ENCODE measurements at places on chromosomes 2 and 18.

GRCh38 chr2:126663184-126663963 lies 7.4 kb downstream of the GYPC start:
- no peak for DNase-seq

GRCh38 chr2:184215745-184216144 lies 382.6 kb upstream of the ZNF804A start:
- no peak for DNase-seq

DNA sequence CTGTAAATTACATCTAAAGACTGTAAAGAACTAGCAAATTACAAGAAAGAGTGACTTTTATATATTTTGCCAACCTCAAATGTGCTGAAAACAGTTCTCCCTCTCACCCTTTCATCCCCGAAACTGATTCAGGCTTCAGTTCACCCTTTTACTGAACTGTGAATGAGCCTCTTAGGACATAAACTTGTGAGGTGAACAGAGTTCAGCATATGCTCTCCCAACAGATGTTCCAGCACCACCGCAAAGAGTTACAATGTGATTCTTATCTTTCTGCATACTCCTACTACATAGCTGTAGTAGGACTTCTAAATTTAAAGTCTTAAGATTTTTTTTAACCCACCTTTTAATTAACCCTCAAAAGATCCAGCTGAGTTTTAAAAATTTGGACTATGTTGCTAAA lies 1.2 kb upstream of the ZCCHC2 start:
- DNase-seq: no peak

DNA sequence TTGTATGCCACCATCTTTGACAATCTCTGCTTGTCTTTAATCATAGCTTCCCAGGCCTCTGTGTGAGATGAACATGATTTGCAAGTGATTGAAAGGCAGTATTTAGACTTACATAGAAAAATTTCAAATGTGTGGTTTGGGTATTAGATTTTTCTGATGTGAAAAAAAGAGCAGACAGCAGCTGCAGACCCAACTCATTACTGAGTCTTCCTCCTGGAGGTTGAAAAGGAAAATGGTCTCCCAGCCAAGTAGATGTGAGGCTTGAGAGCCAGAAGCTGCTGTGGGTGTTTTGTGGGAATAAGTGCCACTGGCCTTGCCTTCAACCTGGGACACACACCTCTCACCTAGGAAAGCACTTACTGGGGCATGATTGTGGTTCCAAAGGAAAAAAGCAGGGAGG lies 92.5 kb downstream of the KCTD18 start:
- DNase-seq: no peak

GRCh38 chr2:39094717-39095363 lies 26.0 kb downstream of the SOS1 start:
- no peak for DNase-seq

GRCh38 chr18:79616651-79617510 lies 62.7 kb upstream of the CTDP1 start:
- DNase-seq: no peak

DNA sequence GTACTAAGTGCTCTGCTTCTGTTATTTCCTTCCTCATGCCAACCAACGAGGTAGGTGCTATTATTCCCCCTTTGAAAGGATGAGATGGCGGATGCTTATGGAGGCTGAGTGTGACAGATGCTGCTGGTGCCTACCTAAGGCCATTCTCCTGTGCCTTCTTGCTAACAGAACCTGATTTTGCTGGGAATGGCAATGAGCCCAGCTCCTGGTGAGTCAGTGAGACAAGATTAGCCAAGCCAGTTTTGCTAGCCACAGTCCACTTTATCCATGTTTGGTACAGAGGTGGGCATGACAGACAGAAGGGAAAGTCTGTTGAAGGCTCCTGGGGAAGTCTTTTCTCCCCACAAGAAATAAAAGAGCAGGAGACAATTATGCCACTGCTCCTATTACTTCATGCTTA lies 43.7 kb upstream of the TMEM163 start:
- DNase-seq: no peak

DNA sequence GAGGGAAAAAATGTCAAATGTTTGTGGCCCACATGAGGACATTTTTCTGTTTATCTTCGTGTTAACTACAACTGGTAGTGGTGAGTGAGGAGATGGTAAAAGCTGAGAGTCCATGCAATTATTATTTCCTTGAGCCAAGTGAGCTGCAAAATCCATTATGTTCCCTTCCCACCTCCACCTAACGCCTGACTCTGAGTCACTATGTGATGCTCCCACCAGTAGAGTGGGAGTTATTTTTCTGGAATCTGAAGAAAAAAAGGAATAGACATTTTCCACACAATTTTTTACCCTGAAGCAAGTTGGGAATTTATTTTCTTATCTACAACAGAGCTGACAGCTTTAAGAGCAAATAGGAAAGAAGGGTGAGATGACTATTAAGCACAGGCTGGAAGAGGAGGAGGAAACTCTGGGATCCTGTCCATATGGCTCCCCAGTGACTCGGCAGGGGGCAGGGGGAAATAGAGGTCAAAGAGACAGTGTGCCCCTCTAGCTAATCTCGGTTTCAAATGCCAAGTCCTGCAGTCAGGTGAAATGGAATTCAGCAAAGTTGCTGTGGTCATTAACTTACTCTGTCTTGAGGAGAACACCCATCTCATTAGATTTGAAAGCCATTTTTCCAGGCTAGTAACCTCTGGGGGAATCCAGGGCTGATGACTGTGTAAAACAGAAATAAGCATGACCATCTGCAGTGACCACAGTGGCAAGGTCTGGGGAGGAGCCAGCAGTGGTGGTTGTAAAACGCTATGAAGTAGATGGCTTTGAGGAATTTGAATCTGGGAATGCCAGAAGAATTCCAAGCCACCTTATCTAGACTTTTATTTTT lies 463.9 kb downstream of the STK39 start:
- DNase-seq: no peak

DNA sequence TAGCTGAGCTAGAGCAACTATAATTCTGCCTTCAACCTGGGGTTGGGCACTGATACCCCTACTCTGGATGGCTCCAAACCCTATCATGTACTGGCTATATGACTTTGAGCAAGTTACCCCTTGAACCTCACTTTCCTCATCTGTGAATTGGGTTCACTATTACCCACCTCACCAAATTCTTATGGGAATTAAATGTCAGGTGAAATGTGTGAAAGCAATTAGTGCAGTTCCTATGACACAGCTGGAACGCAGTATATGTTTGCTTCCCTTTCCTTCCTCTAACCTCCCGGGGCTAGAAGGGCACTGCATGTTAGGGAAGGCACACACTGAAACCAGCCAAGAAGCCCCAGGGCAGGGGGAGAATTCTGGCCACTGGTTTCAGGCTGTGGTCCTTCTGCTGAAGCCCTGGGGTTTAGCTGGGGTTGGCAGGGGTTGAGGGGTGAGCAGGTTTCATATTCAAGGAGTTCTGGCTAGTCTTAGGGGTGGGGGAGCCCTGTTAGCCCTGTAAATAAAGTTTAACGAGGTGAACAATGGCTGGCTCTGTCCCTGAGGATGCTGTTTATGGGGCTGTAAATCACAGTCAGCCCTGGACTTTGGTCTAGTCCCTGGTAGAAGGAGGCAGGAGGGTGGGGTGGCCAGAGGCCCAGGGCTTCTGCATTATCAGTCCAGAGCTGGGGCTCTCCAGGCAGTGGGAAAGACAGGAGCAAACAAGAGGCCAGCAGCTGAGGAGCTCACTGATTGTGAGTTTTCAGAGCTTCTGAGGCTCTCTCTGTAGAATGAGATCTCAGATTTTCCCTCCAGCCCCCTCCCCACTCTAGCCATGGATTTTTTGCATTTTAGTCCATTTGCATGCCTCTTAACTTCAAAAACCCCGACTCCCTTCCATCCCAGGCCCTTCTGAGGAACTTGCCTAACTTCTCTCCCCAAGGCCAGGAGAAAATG lies 8.0 kb downstream of the PKDCC start:
- no peak for DNase-seq

DNA sequence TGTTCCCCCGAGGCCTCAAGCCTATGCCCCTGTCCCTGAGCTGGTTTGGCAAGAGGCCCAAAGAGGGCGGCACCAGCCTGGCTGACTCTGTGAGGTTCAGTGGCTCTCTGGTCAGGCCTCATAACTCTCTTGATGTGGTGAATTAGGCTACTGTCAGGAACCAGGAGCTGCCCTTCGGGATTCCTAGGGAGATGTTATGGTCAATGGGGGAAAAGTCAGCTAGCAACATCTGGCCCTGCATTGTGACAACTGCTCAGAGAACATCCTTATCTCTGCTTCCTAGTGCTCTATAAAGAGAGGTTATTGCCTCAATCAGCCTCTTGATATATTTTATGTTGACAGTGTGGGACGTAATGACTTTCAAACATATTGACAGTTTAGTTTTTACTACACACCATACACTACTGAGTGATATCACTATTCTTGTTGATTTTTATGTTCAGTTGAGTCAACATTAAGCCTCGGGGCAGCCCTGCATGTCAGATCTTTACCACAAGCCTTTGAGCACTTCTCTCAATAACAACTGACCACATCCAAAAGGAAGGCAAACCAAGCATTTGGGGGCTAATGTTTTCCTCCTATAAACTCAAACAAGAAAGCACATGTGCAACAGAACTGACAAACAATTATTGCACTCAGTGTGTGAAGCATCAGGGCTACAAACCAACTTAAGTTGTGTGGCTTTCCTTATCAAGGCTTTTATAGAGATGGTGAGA lies 448.3 kb upstream of the SLC14A2 start:
- DNase-seq: no peak

- peak; percentile 92 for DNase-seq
Observed at GRCh38 chr2:232521959-232522622, 1.9 kb downstream of the PRSS56 start.

GRCh38 chr2:95051626-95052025 lies 26.1 kb downstream of the MAL start:
- no peak for DNase-seq

DNA sequence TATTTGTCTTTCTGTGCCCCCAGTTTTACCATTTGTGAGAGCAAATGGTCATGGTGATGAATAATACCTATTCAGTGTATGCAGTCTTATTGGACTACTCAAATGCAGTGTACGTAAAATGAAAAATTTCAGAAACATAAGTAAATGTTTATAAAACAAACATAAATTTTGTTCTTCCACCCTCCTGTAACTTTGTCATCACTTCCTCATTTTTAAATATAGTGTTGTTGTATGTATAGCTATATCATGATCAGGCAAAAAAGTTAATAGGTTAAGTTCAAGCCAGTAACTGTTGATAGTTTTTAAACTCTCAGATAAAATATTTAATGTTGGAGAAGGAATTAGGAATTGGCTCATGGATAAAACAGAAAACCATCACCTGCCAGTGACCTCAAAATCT lies 93.2 kb downstream of the KLF7 start:
- DNase-seq: no peak

DNA sequence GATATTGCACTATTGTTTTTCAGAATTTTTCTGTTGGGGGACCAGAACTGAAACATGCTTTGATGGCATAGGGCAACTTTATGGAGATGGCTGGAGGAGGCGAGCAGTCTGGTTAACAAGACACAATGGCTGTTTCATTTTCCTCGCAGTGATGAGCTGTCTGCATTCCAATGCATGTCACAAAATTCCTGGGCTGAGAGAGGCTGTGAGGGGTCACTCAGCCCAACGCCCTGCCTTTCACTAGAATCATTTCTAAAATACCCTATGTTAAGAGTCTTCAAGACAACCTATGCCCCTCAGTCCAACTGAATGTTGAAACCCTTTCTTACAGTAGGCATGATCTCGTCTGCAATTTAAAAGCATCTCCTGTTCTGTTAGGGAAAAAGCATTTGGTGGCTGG lies 1090.0 kb downstream of the BCL11A start:
- DNase-seq: no peak

- DNase-seq: no peak
Observed at GRCh38 chr2:195507447-195508138, 149.4 kb upstream of the SLC39A10 start.

DNA sequence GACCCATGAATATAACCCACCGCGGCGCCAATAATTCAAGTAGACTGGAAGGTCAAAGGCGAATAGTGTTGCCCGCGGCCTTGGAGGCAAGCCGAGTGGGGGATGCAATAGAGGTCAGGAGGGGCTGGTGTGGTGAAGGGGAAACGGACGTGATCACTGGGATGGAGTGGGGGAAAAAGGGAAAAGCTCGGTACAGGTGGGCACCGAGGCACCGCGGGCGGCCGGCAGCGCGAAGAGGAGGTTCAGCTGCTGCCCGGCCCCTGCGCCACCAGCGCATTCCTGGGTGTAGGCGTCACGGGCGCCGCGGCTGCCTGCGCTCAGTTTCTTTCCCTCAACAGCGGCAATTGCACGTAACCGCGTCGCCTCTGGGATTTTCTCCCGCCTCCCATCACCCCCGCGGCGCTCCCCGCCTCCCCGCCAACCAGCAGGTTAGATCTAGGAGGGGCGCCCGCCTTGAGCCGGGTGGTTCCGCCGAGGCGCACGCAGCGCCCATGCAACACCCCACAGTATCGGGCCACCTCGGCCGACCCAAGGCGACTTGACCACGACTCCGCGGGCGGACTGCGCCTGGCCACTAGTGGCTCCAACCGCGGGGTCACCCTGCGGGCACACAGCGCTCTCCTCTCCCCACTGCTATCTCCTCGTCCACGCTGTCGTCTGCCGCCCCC lies 1.5 kb downstream of the RND3 start:
- DNase-seq: peak; percentile 14

GRCh38 chr2:76075126-76075525 lies 364.4 kb upstream of the GCFC2 start:
- no peak for DNase-seq

DNA sequence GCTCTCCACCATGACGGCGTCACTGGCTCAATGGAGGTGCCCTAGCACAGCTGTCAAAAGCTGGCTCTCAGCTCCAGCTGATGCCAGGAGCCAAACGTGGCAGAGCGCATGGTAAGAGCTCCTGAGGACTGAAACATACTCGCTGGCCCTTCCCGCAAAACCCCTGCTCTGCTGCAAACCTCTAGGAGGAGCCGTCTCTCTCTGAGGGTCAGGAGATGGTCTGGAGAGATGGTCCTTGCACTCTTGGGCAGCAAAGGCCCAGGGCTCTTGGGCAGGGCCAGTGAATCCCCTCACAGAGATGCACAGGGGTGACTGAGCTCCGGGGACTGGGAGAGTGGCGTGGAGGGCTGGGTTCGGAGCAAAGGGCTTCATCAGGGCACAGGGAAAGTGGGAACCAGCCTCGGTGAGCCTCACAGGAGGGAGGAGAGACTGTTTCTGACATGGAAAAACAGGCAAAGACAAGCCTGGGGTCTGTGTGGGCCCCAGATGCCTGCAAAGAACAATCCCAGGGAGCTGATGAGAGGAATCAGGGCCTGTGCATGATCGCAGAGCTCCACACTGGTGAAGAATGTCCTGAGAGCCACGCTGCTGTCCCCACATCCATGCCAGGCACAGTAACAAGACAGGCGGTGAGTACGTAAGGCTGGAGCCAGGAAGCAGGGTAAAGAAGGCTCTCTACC lies 17.2 kb downstream of the SNORC start:
- DNase-seq: no peak

DNA sequence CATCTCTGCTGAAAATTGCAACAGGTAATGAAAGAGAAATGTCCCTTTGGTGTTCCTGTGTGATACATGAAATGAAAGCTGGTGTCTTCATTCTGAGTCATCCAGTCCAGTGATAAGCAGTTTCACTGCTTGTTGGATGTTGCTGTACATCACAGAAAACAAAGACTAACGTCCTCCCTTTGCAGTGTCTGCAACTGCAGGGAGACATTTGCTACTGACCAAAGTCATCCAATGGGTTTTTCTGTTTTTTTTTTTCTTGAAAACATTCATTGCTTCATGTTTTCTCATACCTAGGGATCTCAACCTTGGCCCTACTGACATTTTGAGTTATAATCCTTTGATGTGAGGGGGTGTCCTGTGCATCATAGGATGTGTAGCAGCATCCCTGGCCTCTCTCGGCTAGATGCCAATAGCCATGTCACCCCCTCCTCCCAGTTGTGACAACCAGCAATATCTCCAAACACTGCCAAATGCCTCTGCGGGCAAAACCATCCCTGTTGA lies 63.6 kb upstream of the FZD5 start:
- DNase-seq: peak; percentile 50

- DNase-seq: no peak
Observed at GRCh38 chr2:223856021-223856420, 18.6 kb upstream of the AP1S3 start.
